Right ventricle myocardium superior (tissue), 1 donor: ENCODE measurements at places on chromosomes 2 and 18.

DNA sequence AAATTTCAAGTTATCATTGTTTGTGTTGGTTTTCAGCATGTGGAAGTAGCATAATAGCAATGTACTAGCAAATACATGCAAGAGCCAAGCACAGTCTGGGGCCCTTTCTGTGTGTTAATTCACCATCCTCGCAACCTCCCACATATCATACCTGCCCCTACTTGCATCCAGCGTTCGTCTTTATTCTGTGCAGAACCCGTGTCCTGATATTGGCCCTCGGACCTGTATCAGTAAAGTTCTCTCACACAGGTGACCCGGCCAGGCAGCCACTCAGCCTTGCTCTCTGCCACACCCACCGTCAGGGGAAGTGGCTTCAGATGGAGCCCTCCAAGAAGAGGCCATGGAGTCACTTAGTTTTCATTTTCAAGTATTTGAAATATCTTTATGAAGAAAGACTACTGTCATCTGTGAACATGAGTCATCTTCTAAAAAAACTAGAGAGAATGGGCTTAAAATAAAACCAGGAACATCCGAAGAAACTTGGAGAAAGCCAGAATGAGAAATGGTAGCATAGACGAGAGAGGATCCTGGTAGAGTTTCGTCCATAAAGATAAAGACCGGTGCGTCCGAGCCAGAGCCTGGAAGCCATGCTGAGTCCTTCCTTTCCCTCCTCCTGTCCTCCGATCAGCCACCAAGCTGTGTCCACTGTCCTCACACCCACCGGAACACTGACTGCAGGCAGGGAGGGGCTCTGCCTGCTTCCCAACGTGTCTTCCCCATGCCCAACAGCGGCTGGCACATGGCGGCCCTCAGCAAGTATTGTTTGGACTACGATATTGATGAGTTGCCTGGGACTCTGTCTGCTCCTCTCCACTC, 57.3 kb upstream of the RPL31 start:
- no peak for DNase-seq

DNA sequence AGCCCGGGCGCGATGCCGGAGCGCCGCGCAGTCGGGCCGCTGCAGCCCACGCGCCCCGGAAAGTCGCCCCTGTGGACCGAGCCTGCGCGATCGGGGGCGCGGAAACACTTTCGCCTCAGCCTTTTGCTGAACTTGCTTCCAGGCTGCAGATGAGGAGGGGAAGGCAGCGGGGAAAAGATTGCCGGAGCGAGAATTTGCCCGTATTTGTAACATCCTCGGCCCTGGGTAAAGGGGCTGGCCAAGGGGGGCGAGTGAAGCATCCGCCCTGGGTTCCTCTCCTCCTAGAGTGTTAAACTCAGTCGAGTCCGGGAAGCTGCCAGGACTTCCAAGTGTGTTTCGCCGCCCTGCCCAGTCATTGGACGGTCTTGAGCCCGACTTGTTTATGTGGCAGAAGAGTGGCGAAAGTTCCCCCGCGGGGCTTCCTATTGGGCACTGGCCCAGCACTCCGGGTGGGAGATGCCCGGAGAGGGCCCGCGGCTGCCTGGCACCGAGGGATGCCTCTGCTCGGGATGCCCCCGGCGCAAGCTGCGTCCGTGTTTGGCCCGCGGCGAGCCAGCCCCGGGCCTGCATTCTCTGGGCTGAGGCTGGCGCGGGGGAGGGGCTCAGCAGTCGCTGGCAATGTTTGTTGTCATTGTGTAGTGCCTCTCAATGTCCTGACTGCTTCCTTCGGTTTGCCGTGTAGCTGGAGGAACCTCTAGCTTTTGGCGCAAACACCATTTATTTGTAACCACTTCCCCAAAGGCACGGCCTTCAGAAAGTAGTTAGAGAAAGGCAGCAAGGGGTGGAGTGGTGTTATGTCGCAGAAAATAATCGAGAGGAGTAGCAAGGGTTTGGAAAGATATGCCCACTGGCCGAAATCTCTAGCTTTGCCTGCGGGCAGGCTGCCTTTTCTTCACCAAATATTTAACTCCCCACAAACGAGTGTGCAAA, 1.1 kb downstream of the CYBRD1 start:
- DNase-seq, result peak; percentile 88

DNA sequence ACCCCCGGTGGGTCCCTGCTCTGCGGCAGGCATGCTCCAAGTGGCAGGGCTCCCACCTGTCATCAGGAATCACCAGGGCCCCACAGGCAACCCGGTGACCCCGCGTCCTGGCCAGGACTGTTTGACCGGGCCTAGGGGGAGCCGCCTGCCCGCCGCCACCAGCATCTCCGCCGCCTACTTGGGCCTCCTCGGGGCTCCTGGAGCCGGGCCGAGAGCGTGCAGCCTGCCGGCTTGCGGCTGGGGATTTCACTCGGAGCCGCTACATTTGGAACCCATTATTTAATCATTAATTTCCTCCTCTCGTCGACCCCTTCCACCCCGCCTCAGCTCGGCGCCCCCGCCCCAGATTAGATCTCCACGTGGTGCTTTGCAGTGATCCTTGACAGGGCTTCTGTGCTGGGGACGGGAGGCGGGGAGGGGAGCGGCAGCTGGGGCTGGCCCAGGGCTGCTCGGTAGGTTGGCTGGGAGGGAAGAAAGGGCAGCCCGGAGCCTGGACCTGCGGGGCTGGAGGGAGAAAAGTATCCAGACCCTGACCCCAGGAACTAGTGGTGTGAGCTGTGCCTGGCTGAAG, 295.4 kb downstream of the CYP26B1 start:
- DNase-seq, result peak; percentile 63

DNA sequence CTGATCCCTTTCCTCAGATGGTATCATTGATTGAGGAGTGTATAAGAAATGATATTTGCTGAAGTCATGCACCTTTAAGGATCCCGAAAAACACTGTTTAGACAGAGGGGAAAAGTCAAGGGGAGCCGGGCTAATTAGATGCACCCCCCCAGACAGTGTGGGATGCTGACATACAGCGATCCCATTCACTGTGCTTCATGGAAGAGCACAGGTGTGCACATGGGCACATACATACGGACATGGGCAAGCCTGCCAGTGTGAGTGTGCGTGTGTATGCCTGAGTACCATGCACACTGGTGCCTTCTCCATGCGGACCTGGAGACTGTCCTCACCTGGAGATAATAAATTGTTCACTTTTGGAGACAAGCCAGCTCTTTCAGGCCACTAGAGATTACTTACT, 22.6 kb downstream of the MEIS1 start:
- no peak for DNase-seq

DNA sequence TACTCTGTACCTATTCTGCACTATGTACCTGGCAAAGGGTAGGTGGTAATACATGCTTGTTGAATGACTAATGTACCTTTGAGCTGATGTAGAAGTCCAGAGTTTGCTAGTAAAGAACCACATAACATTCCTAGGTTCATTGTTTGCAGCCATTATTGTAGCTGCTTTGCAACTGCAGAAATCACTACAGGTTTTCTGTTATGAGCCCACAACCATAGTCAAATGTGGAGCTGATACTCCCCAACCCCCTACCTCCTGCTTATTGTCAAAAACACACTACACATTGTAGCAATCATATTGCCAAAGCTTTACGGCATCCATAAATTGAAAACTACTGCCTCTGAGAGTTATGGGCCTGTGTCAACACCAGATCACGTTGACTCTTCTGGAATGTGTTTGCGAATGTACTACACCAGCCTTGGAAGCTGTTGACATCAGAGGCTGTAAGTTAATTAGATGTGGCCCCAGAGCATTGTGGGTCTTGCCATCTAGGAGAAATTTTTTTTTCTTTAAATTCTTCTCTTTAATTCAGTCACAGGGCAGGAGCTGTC, 187.0 kb downstream of the AGPS start:
- no peak for DNase-seq

GRCh38 chr2:197010200-197011020, 83.9 kb upstream of the PGAP1 start:
- DNase-seq, result no peak

DNA sequence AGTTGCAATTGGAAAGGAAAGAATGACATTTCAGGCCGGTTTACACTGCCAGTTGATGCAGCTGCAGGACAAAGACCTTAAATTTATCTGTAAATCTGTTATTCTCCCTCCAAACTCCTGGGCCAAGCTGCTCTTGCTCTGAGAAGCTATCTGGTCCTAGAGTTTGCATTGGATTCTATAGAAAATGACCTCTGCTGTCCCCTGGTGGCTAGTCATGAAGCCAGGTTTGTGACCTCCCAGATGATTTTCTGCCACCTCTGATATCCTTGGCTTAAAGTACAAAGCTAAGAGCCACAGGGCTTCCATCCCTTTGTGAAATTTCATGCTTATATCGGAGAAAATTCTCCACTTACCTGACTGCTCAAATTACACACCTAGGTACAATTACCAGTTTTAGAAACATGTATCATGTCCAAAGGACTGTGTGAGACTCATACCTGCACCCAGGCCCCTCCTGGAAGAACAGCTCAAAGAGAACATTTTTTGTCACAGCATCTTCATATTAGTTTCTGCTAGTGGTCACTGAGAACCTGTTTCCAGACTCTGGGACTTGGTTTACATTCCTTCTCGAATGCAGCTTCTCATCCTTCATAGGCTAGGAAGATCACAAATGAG, 28.9 kb upstream of the IER3IP1 start:
- no peak for DNase-seq

DNA sequence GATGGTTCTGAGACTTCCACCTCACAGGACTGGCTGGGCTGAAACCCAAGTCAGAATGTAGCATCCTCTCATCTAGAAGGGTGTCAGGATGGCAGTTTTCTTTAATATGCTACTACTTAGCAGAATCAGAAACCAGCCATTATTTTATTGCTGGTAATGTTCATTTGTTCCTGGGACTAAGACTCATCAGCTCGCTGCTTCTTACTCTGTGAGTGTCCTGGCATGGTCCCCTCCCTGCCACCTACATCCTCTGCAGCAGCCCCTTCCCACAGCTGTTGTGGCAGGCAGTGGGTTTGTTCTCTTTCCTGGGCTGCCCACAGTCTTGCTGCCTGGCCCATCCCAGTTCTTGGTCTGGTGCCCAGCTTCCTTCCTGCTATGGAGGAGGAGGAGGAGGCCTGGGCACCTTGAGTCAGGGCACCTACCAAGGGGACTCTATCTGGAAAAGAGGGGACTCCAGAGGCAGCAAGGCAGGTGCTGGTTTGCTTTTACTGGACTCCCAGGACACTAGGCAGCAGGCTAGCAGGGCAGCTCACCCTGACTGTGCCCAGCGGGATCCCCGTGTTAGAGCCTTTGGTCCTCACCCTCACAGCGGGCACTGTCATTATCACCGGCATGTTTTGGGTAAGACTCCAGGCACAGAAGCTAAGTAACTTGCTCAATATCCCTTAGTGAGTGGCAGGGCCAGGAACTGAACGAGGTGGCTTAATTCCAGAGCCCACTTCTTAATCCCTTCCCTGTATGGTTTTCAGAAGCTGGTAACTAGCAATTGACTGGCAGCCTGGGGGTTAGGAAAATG, 62.1 kb downstream of the LRRFIP1 start:
- peak; percentile 73 for DNase-seq

DNA sequence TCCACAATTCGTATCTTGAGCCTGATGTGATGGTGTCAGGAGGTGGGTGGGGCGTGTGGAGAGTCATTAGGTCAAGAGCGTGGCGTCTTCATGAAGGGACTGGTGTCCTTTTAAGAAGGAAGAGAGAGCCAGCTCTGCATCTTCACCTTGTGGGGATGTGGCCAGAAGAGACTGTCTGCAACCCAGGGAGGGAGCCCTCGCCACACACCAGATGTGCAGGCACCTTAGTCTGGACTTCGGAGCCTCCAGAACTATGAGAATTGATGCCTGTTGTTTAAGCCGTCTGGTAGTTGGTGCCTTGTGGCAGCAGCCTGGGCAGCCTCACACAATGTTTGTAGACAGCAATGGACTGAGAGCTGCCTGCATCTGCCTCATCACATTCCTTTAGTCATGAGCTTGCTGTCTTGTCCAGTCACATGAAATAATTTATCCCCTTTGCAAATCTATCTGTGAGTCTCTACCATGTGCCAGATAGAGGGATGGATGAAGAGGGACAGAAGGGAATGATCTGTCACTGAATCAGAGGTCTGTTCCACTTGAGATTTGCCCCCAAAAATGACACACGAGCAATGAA, 61.0 kb downstream of the MYT1L start:
- DNase-seq, result no peak

- DNase-seq, result no peak
These were observed 104.4 kb downstream of the TANC1 start for GRCh38 chr2:159072795-159073194.

- no peak for DNase-seq
These were observed 383.0 kb downstream of the TXNL1 start for GRCh38 chr18:56255381-56255780.

DNA sequence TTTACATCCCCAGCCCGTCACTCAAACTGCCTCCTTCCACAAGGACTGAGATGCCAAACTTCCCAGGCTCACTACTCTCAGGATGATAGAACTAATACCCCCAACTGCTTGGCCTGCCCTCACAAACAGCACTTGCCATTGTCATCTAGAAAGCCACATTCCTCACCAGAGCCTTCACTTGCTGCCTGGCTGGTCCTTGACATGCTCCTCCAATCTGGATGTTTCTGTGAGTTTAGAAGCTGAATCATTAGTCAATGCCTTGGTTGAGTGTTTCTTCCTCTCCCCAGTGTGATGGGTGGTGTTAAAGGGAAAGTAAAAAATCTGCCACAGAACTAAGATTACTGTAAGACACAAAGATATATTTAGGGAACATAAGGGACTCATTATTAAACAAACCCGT, 52.5 kb downstream of the MARCHF4 start:
- DNase-seq, result no peak

- DNase-seq, result no peak
These were observed 116.4 kb downstream of the COL6A3 start for GRCh38 chr2:237297421-237298150.

GRCh38 chr2:79799729-79800128, 286.9 kb downstream of the CTNNA2 start:
- DNase-seq, result no peak

- DNase-seq, result no peak
These were observed 146.5 kb downstream of the NCKAP5 start for GRCh38 chr2:133421516-133422324.

GRCh38 chr2:54658564-54659071, 64.8 kb upstream of the EML6 start:
- no peak for DNase-seq

DNA sequence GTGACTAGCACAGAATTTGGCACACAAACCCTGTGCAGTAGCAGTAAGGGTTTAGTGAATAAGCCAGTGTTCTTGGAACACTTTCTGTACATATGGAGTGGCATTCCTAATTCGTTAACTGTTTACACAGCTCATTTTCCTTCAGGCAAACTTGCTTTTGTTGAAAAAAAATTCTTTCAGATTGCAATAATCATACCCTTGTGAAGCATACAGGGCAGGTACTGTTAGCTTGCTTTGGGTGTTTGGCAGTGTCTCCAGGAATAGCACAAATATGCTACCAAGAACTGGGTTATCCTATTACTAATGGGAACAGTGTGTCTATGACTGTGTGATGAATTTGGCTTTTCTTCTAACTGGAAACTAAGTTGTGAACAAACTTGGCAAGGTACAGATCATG, 33.4 kb downstream of the UGP2 start:
- no peak for DNase-seq

DNA sequence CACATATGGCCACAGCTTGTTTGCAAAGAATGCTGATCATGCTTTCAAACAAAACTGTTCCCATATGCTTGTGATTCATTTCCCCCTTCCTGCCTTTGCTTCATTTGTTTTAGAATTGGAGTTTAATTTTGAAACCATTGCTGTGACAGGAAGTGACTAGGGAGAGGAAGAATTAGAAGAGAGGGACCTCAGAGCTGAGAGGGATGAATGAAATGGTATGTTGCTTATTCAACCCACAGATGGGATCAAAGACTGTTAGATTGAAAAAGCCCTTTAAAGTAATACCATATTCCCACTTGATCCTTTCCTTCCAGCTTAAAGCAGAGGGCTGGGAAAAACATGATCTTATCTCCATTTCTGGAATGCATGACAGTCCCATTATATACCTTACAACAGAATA, 106.2 kb upstream of the RNF152 start:
- DNase-seq, result no peak
